ENCODE measurements at places on chromosomes 5 and 9.

GRCh38 chr9:107869111-107869510, 379.5 kb upstream of the KLF4 start:
- DNase-seq = no peak

DNA sequence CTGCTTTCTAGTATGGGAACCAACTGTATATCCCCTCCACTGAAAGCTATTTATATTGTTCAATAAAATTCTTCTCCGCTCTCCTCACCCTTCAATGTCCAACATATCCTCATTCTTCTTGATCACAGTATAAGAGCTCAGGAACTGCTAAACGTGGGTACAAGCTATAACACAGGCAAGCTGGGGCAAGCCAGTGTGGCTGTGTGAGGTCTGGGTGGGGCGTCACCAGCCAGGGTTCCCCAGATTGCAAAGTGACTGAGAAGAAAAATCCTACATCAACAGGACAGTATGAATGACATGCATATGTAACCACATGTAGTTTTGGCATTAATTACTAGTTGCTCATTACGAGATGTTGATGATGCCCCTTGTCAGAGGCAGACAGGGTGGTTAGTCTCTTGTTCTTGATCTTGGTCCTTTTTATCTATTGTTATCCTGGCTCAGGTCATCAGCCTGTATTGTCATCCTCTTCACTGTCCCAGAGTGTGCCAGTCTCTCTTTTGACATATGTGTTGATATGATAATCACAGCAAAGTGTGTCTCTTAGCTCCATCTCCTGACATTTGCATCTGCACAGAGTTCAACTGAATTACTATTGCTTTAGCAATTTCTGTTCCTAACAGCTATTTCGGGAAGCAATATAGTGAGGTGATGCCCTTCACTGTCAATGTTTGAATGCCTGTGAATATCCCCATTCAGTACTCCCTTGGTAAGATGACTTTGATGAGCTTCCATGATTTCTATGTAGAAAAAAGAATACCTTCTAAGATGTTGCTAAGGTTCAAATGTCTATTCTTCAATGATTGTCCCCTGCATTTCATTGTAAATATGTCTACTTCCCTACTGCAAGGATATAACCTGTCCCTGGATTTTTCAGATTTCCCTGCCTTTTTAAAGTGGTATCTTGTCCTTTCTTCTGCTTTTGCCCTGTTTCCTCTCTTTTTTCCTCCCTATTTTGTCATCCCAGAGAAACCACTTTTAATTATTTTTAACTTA, 140.3 kb downstream of the MAT2B start:
- DNase-seq = no peak

DNA sequence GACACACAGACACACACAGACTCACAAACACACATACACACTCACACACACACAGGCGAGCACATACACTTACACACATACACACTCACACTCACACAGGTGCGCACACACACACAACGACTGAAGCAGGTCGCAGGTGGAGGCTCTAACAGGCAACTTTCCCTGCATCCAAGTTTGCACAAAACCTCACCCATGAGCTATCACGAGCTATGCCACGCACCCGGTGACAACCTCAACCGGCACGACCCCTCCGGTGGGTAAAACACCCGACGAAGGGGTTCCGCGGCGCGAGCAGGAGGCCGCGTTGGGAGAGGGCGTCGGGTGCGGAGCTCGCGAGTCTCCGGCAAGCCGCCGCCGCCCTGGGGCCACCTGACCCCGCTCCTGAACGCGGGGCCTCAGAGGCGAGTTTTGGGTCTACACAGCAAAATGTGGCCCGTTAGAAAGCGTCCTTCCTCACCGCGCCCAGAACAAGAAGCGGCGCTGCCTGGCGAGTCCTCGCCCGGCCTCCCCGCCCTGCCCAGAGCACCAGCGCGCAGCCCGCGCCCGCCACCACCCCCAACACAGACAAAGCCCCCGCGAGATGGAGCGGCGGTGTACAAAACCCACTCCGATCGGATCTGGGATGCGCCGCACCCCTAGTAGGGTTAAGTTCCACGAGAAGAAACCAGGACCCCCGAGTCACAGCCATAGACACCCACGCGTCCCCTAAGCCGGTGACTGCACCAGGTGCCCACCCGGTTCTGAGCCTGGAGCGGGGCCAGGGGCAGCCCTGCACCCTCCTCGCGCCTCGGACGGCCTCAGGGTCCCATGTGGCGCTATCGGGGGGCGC, 665 bp downstream of the SLC6A3 start:
- DNase-seq = no peak

GRCh38 chr5:149759563-149759962, 29.5 kb downstream of the PPARGC1B start:
- DNase-seq = no peak

- no peak for DNase-seq
These were observed 346.7 kb upstream of the KLF9 start for GRCh38 chr9:70761139-70761670.

DNA sequence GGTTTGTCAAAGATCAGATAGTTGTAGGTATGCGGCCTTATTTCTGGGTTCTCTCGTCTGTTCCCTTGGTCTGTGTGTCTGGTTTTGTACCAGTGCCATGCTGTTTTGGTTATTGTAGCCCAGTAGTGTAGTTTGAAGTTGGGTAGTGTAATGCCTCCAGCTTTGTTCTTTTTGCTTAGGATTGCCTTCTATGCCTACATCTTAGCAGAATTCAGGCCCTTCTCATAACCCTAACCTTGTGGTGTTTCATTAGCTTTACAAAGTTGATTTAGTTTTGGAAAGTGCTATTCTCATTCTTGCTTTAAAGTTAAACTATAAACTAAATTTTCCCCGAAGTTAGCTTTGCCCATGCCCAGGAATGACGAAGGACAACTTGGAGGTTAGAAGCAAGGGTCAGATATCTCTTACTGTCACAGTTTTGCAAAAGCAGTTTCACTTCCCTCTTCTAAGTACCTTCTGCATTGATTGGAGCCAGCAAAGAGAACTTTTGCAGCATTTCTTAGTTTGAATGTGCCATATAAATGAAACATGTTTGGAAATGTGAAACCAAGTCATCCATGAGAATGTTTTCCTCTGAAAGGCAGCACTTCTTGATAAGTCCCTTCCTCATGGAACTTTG, 274.3 kb upstream of the DMRT1 start:
- DNase-seq = no peak

- no peak for DNase-seq
These were observed 69.6 kb downstream of the CHSY3 start for GRCh38 chr5:129973716-129974426.

DNA sequence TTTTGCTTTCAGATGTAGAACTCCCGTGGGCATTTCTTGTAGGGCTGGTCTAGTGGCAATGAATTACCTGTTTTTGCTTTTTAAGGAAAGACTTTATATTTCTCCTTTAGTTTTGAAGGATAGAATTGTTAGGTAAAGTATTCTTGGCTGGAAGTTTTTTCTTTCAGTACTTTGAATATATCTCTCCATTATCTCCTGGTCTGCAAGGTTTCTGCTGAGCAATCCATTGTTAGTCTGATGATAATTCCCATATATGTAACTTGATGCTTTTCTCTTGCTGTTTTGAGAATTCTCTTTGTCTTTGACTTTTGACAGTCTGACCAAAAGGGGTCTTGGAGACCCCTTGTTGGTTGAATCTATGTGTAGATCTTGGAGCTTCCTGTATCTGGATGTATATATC, 198.1 kb downstream of the TMEM167A start:
- DNase-seq = no peak

DNA sequence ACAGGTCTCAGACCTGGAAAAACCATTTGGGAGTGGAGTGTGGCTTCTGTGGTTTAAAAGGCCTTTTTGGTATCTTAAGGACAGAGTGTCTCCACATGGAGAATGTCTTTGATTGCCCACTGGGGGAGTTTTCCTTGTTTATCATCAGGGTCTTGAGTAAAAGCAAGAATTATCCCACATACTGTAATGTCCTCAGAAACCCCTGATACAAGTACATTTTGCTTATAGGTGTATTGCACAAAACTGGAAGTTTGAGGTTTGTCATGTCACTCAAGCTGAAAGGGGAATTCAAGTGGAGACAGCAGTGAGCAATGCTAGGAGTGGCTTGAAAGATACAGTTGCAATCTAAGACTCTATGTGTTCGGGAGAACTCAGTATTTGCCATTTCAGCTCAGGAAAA, 62.7 kb upstream of the GRAMD2B start:
- DNase-seq = no peak

DNA sequence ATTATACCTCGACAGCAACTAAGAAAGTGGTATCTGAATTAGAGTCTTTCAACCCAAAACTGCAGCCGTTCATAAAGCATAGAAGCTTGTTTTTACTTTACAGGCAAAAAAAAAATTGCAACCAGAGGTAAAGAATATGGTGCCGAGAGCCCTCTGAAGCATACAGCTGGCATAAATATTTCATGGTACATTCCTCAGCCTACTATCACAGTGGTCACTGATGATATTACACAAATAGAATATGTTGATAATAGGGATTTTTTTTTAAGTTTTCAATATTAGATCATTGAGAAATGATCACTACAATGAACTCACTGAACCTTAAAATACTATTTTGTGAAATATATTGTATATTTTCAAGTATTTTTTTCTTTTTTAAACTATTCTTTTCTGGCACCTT, 6.2 kb upstream of the SMC2 start:
- DNase-seq = no peak

DNA sequence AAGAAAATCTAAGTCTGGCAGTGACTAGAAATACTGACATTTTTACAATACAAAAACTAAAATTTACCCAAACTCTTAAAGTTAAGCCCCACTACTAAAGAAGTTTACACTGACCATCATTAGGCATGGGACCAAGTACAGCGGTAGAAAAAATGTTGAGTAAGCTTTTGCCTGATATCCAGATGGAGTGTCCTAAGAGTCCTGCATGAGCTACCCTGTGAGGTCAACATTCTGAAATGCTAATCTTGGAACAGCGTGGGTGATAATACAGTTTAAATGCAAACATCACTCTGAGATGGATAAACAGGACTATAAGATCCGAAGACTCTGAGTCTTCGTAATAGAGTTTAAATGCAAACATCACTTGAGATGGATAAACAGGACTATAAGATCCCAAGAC, 189.7 kb downstream of the DCP2 start:
- no peak for DNase-seq

- no peak for DNase-seq
These were observed 18.3 kb downstream of the MRNIP start for GRCh38 chr5:179840321-179840720.

GRCh38 chr5:77777281-77777892, 1.2 kb upstream of the TBCA start:
- no peak for DNase-seq

DNA sequence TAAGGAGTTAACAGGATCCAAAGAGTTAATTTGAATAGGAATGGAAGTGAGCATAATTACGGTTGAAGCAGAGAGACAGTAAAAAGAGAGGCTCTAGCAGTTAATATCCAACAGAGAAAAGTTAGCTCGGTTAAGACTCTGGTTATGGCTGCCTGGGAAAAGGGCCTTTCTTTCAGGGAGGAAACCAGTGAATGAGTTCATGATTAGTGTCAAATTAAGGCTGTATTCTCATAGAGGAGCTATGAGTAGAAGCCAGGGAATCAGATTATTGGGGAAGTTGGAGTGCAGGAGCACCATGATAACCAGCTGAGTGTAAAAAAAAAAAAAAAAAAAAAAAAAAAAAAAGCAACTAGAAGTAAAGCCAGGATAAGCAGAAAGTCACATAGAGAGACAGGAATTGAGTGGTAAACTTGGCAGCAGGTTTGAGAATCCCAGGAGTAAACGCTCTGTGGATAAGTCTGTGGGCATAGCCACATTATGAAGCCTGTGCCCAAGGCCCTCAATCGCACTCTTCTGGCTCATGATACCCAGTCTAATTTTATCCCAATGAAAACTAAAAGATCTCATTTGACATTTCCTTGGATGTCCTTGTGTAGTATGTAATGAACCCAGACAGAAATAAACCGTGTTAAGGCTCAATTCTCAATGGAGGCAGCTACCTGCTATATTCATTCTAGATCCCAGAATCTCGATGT, 372.6 kb upstream of the MPDZ start:
- DNase-seq = no peak

DNA sequence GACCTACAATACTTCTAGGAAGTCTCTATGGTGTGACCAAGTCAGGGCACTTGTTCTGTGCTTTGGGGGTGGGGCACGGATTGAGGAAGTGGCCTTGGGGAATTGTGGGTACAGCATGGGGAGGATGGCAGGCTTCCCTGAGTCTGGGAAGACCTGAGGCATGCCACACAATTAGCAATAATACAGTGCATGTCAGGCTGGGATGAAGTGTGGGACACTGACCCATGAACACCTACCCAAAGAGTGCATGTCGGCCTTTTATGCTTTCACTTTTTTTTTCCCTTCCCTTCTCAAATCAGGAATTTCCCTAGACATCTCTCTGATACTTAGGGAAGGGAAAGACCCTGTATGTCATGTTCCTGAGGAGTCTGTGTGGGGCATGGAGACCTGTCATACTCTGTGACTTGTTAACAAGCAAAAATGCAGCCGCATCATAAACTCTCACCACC, 146.4 kb downstream of the PALM2AKAP2 start:
- no peak for DNase-seq

DNA sequence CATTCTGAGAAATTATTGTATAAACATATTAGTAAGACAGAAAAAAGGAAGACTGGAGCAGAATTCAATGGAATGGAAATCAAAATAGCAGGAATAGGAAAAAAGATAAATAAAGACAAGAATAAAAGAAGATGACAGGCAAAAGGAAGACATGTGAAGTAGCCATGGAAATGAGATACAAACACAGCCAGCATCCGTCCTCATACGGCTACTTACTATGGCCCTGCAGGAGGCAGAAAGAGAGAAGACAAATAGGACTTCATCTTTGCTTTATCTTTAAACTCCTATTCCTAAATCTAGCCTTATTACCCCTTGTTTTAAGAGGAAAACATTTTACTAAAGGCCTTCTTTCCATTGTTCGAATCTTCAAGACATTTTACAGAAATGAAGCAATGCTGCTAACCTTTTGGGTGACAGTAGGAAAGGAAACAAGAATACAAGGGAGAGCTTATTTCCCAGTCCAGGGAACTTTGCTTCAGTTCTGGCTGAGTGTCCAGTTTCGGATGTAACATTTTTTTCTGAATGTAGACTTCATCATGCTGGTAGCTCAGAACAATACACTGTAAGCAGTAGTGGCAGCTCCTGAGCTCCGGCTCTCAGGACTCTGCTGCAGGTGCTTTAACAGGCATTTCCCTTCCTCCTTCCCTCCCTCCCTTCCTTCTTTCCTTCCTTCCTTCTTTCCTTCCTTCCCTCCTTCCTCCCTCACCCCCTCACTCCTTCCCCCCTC, 106.4 kb upstream of the SLC12A2 start:
- DNase-seq = no peak

GRCh38 chr5:124754206-124754927, 7.9 kb upstream of the ZNF608 start:
- DNase-seq = no peak

DNA sequence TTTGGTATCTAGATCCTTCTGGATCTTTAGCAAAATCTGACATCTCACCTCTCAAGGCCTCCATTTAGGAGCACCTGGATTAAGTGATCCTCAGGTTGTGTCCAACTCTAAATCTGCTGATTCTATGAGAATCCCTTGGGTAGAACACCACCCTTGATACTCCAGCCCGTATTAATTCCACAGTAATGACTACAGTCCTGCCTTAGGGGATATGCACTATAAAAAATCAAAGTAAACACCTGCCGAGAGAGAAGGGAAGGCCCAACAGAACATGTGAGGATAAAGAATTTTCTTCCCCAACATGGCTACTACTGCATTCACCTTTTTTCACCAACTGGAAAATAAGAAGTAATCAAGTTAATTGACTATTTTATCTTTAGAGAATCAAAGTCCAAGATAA, 27.6 kb downstream of the DAP start:
- DNase-seq = no peak

All from COLO829 (cell line).